ENCODE measurements at places on chromosomes 3 and 15.

- DNase-seq: no peak
Observed at GRCh38 chr3:129059311-129059958, 1.1 kb upstream of the GP9 start.

- no peak for DNase-seq
Observed at GRCh38 chr3:111616417-111617105, 21.4 kb upstream of the ZBED2 start.

- no peak for DNase-seq
Observed at GRCh38 chr3:126921085-126921824, 61.7 kb upstream of the PLXNA1 start.

DNA sequence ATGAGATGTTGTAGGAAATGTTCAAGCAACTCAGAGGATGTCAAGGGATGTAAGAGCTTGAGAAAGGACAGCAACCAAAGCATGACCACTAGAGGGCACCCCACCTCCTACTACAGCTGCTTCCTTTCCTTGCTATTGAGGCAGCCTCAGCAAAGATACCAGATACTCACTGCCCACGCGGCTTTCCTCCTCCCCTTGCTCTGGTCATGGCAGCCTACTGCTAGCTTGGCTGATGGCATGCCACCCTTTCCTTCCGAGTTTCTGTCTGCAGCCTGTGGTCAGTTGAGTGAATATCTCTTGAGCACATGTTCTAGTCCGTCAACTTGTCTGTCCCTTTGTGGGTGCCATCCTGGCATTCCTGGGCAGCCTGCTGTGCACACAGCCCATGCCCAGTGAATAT lies 4.4 kb upstream of the CXCR6 start:
- no peak for DNase-seq

DNA sequence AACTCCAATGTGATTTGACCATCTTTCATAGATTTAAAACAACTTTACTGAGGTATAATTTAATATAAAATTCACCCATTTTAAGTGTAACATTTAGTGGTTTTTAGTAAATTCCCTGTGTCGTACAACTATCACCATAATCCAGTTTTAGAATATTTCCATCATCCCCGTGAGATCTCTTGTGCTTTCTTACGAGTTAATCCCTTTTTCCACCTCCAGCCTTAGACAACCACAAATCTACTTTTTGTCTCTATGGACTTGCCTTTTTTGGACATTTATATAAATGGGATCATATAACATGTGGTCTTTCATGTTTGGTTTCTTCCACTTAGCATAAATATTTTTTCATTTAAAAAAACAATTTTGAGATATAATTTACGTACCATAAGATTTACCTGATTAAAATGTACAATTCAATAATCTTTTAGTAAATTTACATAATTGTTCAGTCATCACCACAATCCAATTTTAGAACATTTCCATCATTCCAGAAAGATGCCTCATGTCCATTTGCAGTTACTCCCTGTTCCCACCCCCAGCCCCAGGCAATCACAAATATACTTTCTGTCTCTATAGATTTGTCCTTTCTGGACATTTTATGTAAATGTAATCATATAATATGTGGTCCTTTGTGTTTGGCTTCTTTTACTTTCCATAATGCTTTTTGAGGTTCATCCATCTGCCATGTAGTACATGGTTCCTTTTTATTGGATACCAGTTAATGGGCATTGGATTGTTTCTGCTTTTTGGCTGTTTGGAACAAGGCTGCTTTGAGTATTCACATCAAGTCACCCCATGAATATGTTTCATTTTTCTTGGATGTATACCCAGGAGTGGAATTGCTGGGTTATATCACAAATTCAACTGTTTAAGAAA lies 3.1 kb downstream of the OXSR1 start:
- DNase-seq: no peak

DNA sequence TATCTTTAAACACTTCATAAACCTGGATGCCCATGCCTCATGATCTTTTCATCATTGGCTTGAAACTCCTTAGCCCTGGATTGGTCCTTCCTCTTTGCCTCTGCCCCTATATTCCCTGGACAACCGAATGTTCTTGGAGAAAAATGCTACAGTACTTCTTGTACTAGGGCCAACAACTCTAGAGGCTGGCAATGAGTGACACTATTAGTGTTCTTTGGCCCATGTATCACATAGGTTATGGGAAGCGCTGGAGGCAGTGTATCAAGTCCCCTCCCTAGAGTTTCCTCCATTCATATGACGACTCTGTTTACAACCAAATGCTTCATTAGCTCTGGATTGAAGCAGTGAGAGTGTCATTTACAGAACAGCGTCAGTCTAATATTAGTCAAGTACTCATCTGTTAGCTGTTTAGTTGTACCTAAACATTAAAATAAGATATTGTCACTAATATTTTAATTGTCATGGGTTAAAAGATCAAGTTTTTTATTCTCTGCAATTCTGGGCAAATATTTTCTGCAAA lies 66.4 kb upstream of the MYO5C start:
- no peak for DNase-seq

DNA sequence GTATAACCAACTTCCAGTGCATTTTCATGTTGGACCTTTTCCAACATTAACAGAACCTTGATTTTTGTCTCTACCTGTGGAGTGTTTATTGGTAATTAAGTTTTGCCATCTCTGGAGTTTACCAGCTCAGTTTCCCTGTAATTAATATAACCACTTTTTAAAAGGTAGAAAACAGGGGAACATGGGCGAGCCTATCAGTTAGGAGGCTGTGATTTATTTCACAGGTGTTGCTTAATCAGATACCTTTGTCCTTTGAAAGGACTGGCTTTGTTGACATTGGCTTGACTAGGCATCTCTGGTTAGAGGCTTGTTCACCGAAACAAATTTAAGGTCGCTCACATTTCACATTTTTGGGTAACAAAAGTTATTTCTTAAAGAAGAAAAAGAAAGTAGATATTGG lies 622 bp downstream of the NAALADL2 start:
- DNase-seq: no peak

GRCh38 chr3:99482191-99482590 lies 156.2 kb upstream of the COL8A1 start:
- DNase-seq: no peak

DNA sequence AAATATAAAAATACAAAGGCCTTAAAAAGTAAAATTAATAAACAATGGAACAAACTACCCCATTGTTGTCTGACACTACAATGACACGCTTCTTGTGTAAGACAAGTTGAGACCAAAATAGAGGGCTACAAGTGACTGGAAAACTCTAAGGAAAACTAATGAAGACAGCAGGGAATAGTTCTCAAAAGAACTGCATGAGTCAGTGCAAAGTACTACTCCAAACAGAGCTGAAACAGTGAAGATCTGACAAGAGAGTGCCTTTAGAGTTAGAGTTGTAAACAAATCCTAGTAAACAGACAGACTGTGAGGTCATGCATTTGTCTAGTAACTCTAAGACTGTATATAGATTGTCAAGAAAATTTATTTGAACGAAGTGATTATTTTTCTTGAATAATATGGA lies 233.9 kb downstream of the BBX start:
- no peak for DNase-seq

GRCh38 chr3:41290736-41291135 lies 91.4 kb downstream of the CTNNB1 start:
- DNase-seq: no peak

GRCh38 chr3:142056656-142057330 lies 92.6 kb downstream of the TFDP2 start:
- no peak for DNase-seq

GRCh38 chr3:94258851-94259250 lies 196.0 kb downstream of the NSUN3 start:
- DNase-seq: no peak

- DNase-seq: no peak
Observed at GRCh38 chr3:116020495-116020894, 397.2 kb downstream of the GAP43 start.

Measured in cortex of kidney (tissue), 1 donor.